M059J (cell line): ENCODE measurements at places on chromosomes 1 and 21. TPM values are rescaled to one million over a fixed set of nuclear protein-coding genes. Genes with fewer than 3 reads are reported as not detected.

DNA sequence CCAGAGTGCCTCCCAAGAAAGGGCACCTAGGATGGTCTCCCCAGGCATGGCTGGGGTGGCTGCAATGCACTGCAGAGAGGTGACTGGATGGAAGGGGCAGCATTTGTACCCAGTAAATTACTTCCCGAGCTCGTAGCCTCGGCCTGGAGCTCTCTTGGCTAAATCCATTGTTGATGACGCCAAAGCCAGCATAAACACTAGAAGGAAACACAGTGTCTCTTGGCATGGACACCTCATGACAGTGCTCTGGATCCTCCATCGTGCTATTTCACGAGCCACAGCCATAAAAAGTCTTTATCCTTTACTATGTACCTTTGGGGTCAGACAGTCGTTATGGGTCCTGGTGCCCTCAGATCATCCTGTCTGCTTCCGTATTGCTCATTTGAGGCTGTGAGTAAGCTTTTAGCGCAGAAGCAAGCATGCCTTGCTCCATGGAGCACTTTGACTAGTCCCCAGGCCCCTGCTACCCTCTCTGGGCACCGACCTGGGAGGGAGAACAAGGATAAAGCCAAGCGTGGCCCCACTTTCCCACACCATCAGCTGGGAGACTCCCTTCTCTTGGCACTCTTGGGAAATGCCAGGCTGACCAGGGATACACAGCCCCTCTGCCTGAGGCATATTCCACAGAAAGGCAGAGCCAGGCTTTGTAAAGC is 10.3 kb upstream of the PRELP start:
- DNase-seq = no peak

- DNase-seq = no peak
Observed at GRCh38 chr1:83075107-83075506, 923.8 kb downstream of the TTLL7 start.

Gene LORICRIN
- not detected in 2 replicates for total RNA-seq

Gene SYNJ1
- total RNA-seq = 11.2 and 16.7 TPM in 2 replicates

Gene GJA9
- total RNA-seq = not detected in 2 replicates

DNA sequence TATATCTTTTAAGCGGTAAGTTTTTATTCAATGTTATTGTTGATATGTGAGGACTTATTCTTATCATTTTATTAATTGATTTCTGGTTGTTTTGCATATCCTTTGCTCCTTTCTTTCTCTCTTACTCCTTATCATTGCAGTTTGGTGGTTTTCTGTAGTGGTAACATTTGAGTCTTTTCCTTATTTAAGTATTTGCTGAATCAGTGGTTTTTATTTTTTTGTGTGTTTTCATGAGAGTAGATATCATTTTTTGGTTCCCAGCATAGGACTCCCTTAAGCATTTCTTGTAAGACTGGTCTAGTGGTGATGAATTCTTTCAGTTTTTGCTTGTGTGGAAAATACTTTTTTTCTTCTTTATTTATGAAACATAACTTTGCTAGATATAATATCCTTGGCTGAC is 12.2 kb upstream of the KCTD3 start:
- no peak for DNase-seq

DNA sequence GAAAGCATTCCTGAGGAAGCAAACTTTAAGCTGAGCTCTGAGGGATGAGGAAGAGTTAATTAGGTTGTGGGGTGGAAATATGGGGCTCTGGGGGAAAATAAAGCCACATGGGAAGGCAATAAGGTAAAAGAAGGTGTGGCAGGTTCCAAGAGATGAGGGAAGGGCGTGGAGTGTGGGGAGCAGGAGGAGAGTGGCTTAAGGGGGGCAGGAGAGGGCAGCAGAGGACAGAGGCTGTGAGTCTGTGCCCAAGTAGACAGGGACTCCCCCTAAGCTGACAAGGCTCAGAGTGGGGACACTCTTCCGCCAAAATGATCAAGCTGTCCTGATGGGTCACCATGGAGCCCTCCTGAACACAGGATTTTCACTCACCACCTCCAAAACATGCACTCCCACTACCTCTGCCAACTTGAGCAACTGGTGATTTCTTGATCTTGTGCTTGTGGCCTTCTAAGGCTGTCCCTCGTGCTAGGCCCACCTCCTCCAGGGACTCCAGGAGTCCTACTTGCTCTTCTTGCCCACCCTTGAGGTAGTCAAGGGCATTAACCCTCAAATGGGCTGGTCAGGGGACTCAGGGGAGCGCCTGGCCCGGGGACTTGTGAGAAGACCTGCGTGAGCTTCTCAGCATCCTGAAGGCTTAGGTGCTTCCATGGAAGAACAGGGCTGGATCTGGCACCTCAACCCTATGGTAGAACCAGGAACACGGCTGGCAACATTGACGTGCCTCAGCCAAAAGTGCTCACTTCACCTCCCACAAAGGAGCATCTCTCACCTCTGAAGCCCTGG is 23.4 kb downstream of the DMAP1 start:
- no peak for DNase-seq

- DNase-seq = no peak
Observed at GRCh38 chr1:89781494-89782126, 39.2 kb upstream of the LRRC8D start.

GRCh38 chr1:153818876-153819275 is 43.7 kb downstream of the SLC27A3 start:
- DNase-seq = no peak

Gene TNNT2
- not detected in 2 replicates for total RNA-seq

Gene TADA1
- total RNA-seq = 14.0 and 15.1 TPM in 2 replicates
